ENCODE measurements at places on chromosomes 3 and 15.

DNA sequence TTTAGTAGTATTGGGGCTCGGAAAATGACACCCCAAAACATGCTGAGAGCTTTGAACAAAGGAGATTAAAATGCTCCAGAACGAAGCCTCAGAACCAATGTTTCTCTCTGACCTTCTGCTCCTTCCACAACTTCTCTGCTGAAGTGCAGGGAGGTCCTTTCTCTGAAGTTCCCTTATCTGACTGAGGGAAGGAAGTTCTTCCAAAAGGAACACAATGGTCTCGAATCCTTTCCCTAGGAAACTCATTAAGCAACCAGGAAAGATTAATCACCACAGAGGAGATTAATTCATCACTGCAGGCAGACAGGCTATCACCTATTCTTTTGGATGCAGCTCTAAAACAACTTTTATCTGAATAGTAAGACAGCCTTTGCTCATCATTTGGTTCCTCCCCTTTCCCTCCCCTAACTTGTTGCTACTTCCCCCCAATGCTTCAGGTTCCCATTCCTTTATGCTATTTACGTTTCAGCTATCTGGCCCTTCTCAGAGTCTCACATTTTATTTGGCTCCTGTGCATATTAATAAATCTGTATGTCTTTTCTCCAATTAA is 18.2 kb upstream of the WDR49 start:
- no peak for DNase-seq

DNA sequence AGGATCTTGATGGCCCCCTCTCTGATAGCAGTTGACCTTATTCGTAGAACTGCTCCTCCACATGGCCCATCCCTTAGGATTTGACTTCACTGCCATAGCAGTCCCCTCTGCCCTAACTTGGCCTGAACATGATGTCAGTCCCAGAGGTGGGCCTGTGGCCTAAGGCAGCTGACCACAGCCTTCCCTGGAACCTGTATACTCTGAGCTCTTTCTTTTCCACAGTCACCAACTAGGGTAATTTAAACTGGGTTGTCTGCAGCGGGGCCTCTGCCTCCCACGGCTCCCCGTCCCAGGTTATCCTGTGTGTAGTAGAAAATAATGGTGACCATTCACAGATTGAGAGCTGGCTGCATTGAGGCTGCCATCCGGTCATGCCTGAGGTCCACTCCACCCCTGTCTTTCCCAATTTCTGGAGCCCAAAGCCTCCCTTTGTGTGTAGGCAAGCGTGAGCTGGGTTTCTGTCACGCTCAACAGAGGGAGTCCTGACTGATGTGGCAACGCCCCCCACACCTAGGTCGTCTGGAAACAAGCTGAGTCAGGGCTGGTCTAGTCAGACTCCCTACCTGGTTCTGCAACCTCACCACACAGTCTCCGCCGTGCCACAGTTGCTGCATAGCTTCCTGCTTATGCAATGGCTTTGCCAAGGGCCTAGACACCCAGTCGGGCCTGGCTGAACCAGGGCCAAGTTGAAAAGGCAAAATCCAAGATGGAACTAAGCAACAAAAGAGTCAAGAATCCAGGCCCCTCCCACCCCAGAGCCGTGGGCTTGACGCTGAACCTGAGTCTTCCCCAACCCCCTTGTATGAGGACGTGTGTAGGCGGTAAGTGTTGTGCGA is 284.5 kb downstream of the XXYLT1 start:
- no peak for DNase-seq

- DNase-seq = no peak
Observed at GRCh38 chr3:101171681-101172191, 148.6 kb downstream of the IMPG2 start.

- no peak for DNase-seq
Observed at GRCh38 chr15:25058080-25058785, 103.4 kb downstream of the SNRPN start.

DNA sequence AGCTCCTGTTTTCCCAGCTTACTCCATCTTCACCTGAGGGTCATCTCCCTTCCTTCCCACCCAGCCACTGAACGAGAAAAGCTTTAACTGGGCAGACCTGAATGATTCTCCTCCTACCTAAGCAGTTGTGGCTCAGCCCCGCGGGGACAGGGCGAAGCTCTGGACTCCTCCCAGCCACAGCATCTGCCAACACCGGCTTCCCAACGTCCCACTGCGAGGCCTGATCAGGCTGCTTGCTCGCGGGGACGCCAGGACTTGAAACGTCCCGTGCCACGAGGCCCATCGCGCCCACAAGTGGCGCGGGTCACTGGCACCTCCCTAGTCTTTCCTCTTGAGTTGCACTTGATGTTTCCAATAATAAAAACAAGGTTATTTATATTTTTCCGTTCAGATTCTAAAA is at the start of gene SPATA16:
TSS of gene SPATA16 (minus strand) at position 250 of the 400 bp plus-strand sequence. CDS start 23,504 bp downstream, outside the sequence.
- no peak for DNase-seq

Data from right renal pelvis (tissue), 4 donors.